Heart right ventricle (tissue), 16 donors: ENCODE measurements at places on chromosomes 7 and 10. TPM values are rescaled to one million over a fixed set of nuclear protein-coding genes. Genes with fewer than 3 reads are reported as not detected.

Gene CFAP69
- 2.8 TPM for total RNA-seq

GRCh38 chr7:32616625-32617024, 121.3 kb downstream of the AVL9 start:
- peak; percentile 34 for DNase-seq

GRCh38 chr7:143380646-143381426, at the start of gene ZYX:
Gene ZYX (plus strand): TSS chr7:143381345. CDS start chr7:143381572, 227 bp downstream.
- DNase-seq: peak; percentile 97

DNA sequence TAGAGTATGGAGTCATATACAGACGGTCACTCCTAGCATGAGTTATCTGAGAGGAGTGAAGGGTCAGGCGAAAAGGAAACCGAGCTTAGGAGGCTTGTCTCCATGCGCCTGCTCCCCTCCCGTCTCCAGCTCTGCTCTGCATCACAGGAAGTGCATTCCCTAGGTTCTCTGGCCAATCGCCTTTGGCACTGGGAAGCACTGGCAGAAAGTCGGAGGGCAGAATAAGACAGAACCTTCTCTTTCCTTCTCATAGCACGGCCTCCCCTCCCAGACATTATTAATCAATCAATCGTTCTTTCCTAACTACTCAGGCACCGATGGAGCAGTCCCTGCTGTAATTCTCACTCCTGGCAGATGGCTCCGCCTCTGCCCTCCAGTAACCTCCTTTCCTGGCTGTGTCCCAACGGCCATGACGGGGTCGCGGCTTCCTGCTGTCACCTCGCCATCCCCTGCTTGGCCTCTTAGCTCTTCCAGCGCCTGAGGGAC, 177.1 kb downstream of the FRMD4A start:
- peak; percentile 50 for DNase-seq

Gene RPEL1
- total RNA-seq: not detected

GRCh38 chr10:121637437-121637836, 39.2 kb upstream of the FGFR2 start:
- no peak for DNase-seq

GRCh38 chr7:78489476-78490240, 691.1 kb downstream of the PHTF2 start:
- DNase-seq: no peak

DNA sequence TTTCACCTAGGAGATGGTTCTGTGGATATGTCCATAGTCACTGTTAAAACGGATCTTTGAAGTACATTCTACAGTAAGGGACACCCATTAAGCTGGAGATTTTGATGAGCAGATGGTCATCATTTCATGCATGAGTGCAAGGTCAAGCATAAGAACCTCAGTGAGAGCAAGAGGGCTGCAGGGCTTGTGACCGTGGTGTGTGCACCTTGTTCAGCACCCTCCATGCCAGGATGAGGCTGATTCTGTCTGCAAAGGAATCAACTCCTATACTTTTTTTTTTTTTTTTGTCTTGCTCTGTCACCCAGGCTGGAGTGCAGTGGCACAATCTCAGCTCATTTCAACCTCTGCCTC, 17.6 kb downstream of the PDSS1 start:
- DNase-seq: no peak

GRCh38 chr7:158404031-158404761, 183.4 kb downstream of the PTPRN2 start:
- DNase-seq: no peak

GRCh38 chr7:140674899-140675701, 2.4 kb downstream of the ADCK2 start:
- peak; percentile 41 for DNase-seq

- DNase-seq: no peak
Measured at GRCh38 chr7:159157714-159158113, 13.0 kb upstream of the VIPR2 start.

- no peak for DNase-seq
Measured at GRCh38 chr10:131311661-131312477, at the start of gene TCERG1L. Gene TCERG1L (minus strand): TSS chr10:131311721. CDS start chr10:131311635, 86 bp downstream.
